ENCODE measurements at places on chromosomes 16 and 17. TPM values are rescaled to one million over a fixed set of nuclear protein-coding genes. Genes with fewer than 3 reads are reported as not detected.

DNA sequence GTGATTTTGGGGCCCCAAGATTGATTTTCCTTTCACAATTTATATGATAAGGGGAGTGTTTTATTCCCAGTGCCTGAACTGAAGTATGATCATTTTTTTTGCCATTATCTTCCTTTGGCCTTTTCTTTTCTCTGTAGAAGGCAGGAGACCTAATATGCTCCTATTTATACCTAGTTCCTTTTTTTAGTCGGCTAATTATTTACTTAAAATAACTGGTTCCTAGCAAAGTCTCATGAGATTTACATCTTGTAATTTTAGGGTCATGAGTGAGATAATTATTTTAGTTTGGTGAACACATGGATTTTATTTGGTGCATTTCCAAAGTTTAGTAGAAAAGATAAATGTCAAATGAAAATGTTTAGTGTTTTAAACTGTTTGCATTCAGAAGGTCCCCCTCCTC lies 24.8 kb downstream of the SEC14L1 start:
- DNase-seq = no peak

The SPATA22 gene
- 0.44 TPM for total RNA-seq

- no peak for DNase-seq
Measured at GRCh38 chr17:48004983-48005382, 32.6 kb downstream of the COPZ2 start.

The KIF18B gene
- 38.9 TPM for total RNA-seq

The PYCARD gene
- 5.7 TPM for total RNA-seq

- no peak for DNase-seq
Measured at GRCh38 chr17:67063141-67063540, 18.8 kb downstream of the CACNG1 start.

DNA sequence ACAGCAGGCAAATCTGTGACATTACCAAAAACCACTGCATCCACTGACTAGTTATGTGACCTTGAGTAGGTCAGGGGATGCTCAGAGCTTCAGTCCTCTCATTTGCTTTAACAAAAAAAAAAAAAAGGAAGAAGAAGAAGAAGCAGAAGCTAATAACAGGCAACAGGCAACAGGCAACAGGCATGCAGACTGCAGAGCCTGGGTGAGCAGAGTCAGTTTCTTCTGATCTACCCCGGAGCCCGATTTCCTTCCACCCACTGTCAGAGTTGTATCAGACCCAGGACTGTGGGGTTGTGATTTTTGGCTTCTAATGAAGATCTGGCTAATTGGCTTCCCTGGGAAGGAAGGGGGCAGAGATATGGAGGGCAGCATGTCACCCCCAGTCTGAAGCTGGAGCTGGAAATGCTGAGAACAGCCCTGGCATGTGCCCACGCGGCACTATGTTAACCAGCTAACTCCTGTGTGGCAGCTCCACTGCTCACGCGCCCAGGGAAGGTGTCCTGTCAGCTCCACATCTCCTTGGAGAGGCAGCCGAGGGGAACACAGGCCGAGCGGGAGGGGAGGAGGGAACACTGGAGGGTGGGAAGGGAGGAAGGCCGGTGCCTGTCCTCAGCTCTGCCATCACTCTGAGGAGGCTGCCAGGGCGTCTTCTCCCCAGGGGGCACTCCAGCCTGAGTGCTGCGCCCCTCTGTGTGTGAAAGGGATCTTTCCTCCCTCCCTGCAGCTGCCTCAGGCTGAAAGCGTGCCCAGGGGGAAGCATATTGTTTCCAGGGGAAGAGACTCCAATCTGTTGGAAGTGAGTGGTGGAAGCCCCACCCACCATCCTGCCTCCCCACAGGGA lies 17.6 kb downstream of the SRCIN1 start:
- DNase-seq = no peak

- no peak for DNase-seq
Measured at GRCh38 chr17:3271072-3271848, 26.9 kb downstream of the OR3A1 start.

DNA sequence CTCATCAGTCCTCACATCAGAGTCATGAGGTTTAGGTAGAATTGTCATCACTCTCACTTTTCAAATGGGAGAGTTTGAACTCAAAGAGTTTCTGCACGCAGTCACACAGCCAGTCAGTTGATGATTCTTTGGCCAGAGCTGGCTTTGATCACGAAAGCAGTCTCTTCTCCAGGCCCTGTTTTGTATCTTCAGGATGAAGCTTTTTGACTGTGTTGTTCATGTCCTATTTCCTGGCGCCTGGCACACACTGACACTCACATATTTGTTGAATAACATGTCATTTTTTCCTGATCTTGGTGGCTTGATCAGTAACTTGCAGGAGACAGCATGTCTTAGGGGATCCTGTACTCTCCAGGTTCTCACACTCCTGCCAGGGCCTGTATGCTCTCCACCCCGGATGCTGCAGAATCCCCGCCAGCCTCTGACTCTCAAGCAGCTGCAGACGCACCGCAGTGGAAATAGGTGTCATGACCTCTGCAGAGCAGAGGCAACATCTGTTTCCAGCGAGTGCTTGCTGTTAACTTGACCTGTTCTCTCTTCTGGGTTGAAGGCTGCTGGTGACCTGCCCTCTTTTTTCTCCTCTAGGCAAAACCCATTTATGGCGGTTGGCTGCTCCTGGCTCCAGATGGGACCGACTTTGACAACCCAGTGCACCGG lies 33.0 kb downstream of the MPRIP start:
- DNase-seq = peak; percentile 59

The CDRT4 gene
- total RNA-seq = 1.9 TPM

GRCh38 chr17:82474223-82475010 lies 15.9 kb downstream of the NARF start:
- DNase-seq = no peak

DNA sequence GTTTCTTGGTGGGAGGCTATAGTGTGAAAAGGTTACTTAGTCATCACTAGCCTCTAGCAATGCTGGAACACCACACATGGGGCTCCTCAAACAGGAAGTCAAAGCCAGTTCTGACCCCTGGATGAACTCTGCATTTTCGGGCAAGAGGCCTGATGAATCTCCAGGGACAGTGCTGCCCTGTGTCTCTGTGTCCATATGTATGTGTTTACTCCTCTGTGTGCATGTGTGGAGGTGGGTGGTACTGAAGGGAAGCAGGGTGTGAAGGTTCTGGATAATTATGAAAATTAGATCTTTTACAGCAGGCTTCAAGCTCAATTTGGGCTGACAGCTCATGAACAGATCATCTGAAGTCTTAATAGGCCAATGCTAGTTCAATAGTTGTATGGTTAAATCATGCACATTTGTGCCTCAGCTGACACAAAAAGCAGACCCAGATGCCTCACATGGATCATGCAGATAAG lies 133.6 kb downstream of the SNX11 start:
- DNase-seq = peak; percentile 43
